ENCODE measurements at places on chromosomes 5 and 9. TPM values are rescaled to one million over a fixed set of nuclear protein-coding genes. Genes with fewer than 3 reads are reported as not detected.

The MEIKIN gene
- not detected for total RNA-seq

The PHF24 gene
- 0.11 TPM for total RNA-seq

The PTGER4 gene
- total RNA-seq, result 2.9 TPM

The FOXD4L5 gene
- not detected for total RNA-seq

The GRXCR2 gene
- total RNA-seq, result not detected

The INPP5E gene
- 9.1 TPM for total RNA-seq

The C9orf153 gene
- 0.25 TPM for total RNA-seq

The PCDHGB3 gene
- total RNA-seq, result 4.2 TPM

The DMRT3 gene
- total RNA-seq, result not detected

The ACSL6 gene
- total RNA-seq, result not detected

The ZNF462 gene
- total RNA-seq, result 14.7 TPM

The ZNF454 gene
- 1.7 TPM for total RNA-seq

The FOXD4L3 gene
- not detected for total RNA-seq

The LCN15 gene
- not detected for total RNA-seq

The EFNA5 gene
- 0.75 TPM for total RNA-seq

The ARID3C gene
- total RNA-seq, result 0.22 TPM

The CCL27 gene
- total RNA-seq, result not detected

The SLC34A1 gene
- total RNA-seq, result not detected

The APBA1 gene
- total RNA-seq, result 9.2 TPM

The UAP1L1 gene
- 28.3 TPM for total RNA-seq

The GAPT gene
- total RNA-seq, result not detected

The PTPN3 gene
- total RNA-seq, result 0.12 TPM

The STX17 gene
- 20.7 TPM for total RNA-seq

The SET gene
- 611 TPM for total RNA-seq

The ERCC8 gene
- total RNA-seq, result 21.4 TPM

The FCN2 gene
- total RNA-seq, result not detected

The ELOVL7 gene
- under 0.01 TPM for total RNA-seq

The FBN2 gene
- total RNA-seq, result 95.7 TPM

The RAPGEF6 gene
- total RNA-seq, result 30.9 TPM

The LCN1 gene
- total RNA-seq, result not detected

The IL11RA gene
- 5.8 TPM for total RNA-seq

The AJM1 gene
- total RNA-seq, result 1.4 TPM

The MEF2C gene
- total RNA-seq, result 10.9 TPM

Measured in uterine smooth muscle cell (primary cell).